Neural progenitor cell (in vitro differentiated cells): ENCODE measurements at places on chromosomes 5 and 9. TPM values are rescaled to one million over a fixed set of nuclear protein-coding genes. Genes with fewer than 3 reads are reported as not detected.

DNA sequence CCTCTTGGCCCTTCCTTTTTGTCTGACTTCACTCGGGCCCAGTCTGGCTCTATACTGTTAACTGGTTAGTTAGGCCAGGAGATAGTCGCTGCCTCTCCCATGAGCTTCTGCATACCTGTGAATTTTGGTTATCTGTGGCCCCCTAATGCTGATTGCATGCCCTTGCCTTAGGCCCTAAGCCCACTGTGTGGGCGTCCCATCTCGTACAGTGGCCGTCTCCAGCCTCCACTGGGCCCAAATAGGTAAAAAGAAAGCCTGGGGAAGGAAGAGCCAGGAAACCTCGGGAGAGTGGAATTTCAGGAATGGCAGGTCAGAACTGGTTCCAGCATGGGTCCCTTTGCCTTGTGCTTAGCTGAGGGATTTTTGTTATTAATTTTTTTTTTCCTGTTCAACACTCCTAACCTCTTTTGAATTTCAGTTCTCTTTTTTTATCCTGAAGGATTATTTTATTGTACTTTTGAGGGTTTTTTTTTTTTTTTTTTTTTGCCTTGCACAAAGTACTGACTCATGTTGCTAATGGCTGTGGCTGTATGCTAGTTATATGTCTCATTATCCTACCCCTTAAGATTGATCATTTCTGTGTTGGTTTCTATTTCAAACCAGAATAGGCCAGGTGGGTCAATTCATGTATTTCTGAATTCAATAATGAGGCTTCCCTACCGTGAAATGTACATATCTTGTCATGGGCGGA is 3.4 kb downstream of the PRRC2B start:
- H3K27me3 ChIP-seq = no peaks in the 10 kb centered on the region
- DNase-seq = peak; percentile 47
- peak overlapping the region; percentile 19 for H3K27ac ChIP-seq
- no peaks in the 10 kb centered on the region for H3K36me3 ChIP-seq

GRCh38 chr5:133707629-133708028 is 95.3 kb upstream of the FSTL4 start:
- H3K4me3 ChIP-seq = no peak overlapping the region
- no peaks in the 10 kb centered on the region for H3K4me1 ChIP-seq
- no peak overlapping the region for H3K27ac ChIP-seq
- no peak for DNase-seq
- no peaks in the 10 kb centered on the region for H3K27me3 ChIP-seq
- no peaks in the 10 kb centered on the region for H3K36me3 ChIP-seq

DNA sequence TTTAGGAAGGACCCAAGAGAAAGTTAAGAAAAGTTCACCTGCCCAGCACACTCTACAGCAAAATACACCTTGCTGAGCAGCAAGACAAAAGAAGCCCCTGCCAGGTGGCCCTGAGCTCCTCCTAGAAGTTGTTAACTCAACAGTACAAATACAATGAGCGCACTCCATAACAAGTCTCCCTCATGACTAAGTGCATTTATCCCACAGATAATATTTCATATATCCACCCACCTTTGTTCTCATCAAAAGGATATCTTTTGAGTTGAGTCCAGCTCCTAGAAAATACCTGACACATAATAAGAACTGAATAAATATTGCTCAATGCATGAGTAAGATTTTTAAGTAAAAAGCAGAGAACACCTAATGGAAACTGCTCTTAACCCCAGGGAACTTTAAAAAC is 73.3 kb downstream of the ABCA1 start:
- peaks cover 4% of the 10 kb centered on the region for H3K36me3 ChIP-seq
- DNase-seq = no peak

DNA sequence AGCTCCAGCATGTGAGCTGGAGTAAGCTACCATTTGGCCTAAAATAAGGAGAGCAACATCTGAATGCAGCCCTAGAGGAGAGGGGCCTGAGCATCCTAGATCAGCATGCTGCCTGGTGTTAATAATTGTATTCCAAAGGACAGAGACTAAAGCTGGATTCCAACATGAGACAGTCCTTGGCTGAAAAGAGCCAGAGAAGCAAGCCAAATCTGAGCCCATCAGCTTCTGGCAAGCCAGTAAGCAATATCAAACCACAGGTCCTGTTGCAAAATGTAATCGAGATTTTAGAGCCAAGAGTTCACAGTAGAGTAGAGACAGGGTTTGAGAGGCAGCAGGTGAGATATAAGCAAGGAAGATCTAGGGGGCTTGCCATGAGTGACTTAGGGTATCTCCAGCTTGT is 42.3 kb upstream of the DMAC1 start:
- no peak for DNase-seq
- no peaks in the 10 kb centered on the region for H3K4me1 ChIP-seq
- no peaks in the 10 kb centered on the region for H3K36me3 ChIP-seq
- H3K27me3 ChIP-seq = no peaks in the 10 kb centered on the region

The EGFLAM gene
- 0.15 and 0.69 TPM in 2 replicates for total RNA-seq

The HK3 gene
- total RNA-seq = not detected in 2 replicates

DNA sequence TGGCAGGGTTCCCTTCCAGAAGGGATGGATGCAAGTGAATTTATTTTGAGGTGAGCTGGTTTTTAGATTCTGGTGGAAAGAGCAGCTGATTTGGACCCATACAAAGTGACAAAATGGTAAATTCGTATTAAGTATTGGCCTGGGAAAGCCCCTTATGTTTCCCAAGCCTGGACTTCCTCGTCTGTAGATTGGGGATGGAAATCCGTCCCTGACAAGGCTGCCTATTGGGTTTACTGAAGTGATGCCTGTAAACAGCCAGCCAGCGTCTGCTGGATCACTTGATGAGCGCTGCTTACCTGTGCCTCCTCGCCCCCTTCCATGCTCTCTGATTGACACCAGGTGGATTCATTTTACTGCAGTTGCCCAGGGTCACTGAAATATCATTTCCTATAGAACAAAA is 233.8 kb downstream of the GADD45G start:
- no peak overlapping the region for H3K4me3 ChIP-seq
- H3K27ac ChIP-seq = no peak overlapping the region
- DNase-seq = no peak
- H3K27me3 ChIP-seq = no peaks in the 10 kb centered on the region
- no peaks in the 10 kb centered on the region for H3K36me3 ChIP-seq

- no peaks in the 10 kb centered on the region for H3K36me3 ChIP-seq
- H3K4me1 ChIP-seq = no peaks in the 10 kb centered on the region
- no peak overlapping the region for H3K4me3 ChIP-seq
- no peak for DNase-seq
Observed at GRCh38 chr5:139821806-139822552, 26.4 kb downstream of the PSD2 start.

- no peaks in the 10 kb centered on the region for H3K36me3 ChIP-seq
- no peak overlapping the region for H3K27ac ChIP-seq
- H3K4me3 ChIP-seq = no peak overlapping the region
- no peaks in the 10 kb centered on the region for H3K27me3 ChIP-seq
Observed at GRCh38 chr9:74032421-74032820, 464.7 kb upstream of the RORB start.

The TGFBI gene
- 9.5 and 16.4 TPM in 2 replicates for total RNA-seq

DNA sequence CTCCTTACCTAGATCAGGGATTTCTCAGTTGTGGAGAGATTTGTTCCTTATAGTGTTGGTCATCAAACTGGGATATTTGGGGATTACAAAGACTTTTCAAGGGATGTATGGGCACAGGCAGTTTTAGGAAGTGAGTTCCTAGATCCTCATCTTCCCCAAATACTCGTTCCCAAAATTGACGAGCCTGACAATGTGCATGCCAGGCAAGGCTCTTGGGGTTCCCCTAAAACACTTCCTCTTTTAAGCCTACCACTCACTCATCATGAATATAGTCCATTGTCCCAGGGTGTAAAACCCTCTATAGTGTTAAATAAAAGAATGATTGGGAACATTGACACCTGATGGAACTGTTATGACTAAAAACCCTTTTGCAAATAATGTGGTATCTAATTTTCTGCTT is 26.4 kb downstream of the PDCD1LG2 start:
- H3K4me1 ChIP-seq = no peaks in the 10 kb centered on the region
- no peak for DNase-seq
- no peaks in the 10 kb centered on the region for H3K36me3 ChIP-seq
- no peak overlapping the region for H3K27ac ChIP-seq

DNA sequence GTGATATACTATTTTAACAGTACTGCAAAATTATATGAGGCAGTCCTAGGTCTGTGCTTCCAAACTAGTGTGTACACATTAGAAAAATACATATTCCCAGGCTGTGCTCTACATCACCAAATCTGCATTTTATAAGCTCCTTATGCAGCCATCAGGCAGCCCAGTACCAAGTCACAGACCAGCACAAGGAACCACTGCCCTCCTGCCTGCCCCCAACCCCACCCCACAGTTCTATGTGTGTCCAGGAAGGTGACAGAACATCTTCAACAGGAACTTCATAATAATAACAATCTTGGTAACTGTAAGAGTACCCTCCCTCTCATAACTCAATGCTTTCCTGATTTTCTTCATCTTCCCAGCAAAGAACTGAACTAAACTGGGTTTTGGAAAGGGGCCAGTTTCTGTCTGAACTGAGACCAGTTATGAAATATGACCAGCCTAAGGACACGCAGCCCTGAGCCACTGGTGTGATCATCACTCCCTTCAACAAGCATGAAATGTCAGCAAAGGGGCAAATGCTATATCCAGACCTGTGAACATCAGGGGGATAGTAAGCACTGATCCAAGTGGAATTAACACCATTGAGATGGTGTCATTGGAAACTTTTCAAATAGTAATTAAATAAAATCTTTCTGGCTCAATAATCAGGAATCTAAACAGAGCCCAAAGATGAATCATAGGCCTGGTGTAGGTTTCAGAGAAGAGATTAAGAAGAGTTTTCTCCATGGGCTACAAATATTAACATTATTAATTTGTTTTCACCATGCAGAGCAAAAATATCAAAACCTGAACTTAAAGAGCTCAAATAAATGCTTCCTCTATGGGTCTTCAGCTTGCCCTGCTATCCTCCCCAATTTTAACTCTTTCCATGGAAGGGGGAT is 82.1 kb downstream of the DPYSL3 start:
- no peaks in the 10 kb centered on the region for H3K27me3 ChIP-seq
- peaks cover 12% of the 10 kb centered on the region for H3K4me1 ChIP-seq
- peak overlapping the region; percentile 10 for H3K27ac ChIP-seq
- no peak overlapping the region for H3K4me3 ChIP-seq

DNA sequence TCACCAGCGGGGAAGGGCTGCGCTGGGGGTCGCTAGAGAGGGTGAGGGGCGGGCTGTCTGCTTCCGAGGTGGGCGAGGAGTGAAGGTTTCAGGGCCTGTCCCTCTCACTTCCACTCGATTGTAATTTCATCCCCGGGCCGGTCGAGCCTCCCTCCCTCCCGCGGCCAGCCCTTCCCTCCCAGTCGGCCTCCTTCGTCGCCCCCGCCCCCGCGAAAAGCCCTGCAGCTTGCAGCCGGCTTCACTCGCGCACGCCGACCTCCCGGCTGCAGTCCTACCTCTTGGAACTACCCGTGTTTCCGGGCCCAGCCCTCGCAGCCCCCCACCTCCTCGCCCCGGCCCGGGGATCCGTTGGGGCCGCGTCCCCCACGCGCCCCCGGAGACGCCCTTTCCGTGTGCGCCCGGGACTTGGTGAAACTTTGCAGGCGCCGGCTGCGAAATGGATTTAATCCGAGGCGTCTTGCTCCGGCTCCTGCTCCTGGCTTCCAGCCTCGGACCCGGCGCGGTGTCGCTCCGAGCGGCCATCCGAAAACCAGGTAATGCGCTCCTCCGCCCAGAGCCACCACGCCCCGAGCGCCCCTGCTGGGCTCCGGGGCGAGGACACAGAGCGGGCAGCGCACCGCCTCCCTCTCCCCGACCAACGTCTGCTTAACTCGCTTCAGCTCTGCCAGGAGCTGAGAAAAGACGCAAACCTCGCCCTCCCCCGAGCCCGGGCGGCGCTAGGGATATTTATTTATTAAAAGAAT is at the start of gene EGFLAM:
TSS of gene EGFLAM (plus strand) at position 241 of the 743 bp plus-strand sequence. CDS start at position 437, 196 bp downstream.
- H3K4me3 ChIP-seq = peak within 1 kb of the TSS; percentile 59
- no peaks in the 10 kb centered on the region for H3K36me3 ChIP-seq
- peaks cover 16% of the 10 kb centered on the region for H3K4me1 ChIP-seq
- peaks cover 100% of the 10 kb centered on the region for H3K27me3 ChIP-seq
- H3K27ac ChIP-seq = no peak within 1 kb of the TSS
- peak; percentile 84 for DNase-seq

The FAT2 gene
- 0.36 and 0.37 TPM in 2 replicates for total RNA-seq

DNA sequence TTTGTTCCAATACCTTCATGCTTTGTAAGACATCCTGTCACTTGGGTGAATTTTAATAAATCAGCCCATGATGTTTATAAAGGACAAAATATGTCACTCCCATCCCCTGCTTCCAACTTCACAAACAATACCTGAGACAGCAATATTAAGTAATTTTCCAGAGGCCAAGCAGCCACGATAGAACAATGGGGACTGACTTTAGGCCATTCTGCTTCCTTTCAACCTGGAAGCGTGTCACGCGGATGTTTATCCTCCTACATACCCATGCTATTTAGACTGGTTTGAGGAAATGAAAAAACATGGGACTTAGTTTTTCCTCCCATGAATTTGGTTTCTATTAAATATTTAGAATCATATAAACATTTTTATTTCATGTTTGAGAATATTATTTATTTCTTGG is 82.9 kb downstream of the GRAMD2B start:
- no peak overlapping the region for H3K27ac ChIP-seq
- no peaks in the 10 kb centered on the region for H3K4me1 ChIP-seq
- DNase-seq = no peak
- H3K36me3 ChIP-seq = no peaks in the 10 kb centered on the region

DNA sequence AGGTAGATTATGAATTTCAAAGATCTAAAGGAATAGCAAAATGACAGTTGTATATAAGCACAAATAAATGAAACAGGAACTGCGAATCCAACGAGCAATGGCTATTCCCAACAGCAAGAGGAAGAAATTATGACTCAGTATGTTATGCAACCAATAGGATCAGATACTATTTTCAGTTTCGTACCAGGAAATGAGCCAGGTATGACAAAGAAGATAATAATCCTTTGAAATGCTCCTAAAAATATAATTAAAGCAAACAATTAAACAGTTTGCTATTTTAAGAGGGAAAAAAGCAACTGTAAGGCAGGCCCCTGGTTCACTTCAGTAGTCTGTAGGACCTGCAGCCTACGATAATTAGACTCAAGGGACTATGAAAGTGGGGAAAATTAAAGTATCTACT is 58.9 kb downstream of the AUH start:
- no peak for DNase-seq
- no peaks in the 10 kb centered on the region for H3K27me3 ChIP-seq
- no peak overlapping the region for H3K4me3 ChIP-seq
- no peaks in the 10 kb centered on the region for H3K36me3 ChIP-seq

GRCh38 chr9:93125331-93125894 is 8.6 kb downstream of the NINJ1 start:
- no peaks in the 10 kb centered on the region for H3K36me3 ChIP-seq
- no peaks in the 10 kb centered on the region for H3K27me3 ChIP-seq
- peaks cover 10% of the 10 kb centered on the region for H3K4me1 ChIP-seq
- no peak overlapping the region for H3K27ac ChIP-seq
- DNase-seq = no peak
- H3K4me3 ChIP-seq = no peak overlapping the region
